ENCODE measurements at places on chromosomes 5 and 9.

GRCh38 chr9:5580650-5581049 lies 48.3 kb upstream of the RIC1 start:
- no peak for DNase-seq

DNA sequence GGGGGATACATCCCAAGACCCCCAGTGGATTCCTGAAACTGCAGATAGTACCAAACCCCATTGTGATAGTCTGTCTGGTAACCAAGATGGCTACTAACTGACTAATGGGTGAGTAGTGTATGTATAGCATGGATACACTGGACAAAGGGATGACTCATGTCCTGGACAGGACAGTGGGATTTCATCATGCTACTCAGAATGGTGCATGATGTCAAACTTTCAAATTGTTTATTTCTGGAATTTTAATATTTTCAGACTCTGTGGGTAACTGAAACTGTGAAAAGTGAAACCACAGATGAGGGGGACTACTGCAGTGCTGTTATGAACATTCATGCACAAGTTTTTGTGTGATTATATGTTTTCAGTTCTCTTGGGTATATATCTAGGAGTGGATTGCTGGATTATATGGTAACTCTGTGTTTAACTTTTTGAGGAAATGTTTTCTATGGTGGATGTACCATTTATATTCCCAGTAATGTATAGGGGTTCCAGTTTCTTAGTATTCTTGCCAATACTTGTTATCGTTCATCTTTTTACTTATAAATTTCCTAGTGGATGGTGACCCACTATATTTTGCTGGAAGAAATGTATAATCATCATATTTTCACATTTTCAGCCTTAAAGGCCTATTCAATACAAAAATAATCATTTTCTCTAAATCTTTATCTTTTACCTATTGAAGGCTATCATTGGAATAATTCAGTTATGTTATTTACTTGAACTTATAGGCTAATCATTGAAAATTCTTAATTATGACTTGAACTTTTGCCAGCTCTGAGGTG lies 140.9 kb downstream of the NR3C1 start:
- no peak for DNase-seq

DNA sequence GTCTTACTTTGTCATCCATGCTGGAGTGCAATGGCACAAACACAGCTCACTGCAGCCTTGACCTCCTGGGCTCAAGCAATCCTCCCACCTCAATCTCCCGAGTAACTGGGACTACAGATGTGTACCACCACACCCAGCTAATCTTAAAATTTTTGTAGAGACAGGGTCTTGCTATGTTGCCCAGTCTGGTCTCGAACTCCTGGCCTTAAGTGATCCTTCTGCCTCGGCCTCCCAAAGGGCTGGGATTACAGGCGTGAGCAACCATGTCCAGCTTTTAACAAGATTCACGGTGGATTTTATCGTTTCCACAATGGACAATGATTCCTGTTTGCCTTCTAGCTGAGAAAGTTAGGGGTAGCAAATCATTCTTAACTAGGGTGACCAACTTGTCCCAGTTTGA lies 165.9 kb downstream of the ZNF608 start:
- no peak for DNase-seq

DNA sequence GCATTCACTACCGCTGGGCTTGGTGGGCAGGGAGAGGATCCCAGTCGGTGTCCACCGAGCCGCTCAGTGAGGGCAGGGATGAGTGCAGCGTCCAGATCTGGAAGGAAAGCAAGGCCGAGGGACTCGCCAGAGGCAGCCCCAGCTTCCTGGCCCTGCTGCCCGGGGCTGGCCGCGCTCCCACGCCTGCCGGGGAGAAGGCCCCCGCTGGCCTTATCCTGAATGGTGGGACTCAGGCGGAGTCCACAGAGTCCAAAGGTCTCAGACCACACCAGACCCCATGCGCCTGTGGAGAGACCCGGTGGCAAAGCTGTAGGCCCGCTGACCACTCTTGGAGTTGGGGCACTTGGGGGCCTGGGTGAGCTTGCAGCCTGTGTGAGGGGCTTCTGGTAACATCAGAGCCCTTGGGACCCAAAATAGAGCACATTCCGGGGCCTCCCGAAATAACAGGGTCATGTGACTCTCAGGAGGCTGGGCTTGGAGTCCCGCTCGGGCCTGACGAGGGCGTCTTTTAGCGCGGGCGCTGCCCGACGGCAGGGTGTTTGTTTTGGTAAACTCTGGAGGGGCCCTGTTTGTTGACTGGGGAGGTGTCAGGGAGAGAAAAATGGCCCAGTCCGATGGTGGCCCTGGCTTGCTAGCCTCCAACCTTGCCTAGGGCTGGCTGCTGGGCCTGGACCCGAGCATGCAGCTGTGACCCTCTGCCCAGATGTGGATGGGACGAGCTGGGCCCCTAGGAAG lies 2.8 kb downstream of the RXRA start:
- DNase-seq, result no peak

DNA sequence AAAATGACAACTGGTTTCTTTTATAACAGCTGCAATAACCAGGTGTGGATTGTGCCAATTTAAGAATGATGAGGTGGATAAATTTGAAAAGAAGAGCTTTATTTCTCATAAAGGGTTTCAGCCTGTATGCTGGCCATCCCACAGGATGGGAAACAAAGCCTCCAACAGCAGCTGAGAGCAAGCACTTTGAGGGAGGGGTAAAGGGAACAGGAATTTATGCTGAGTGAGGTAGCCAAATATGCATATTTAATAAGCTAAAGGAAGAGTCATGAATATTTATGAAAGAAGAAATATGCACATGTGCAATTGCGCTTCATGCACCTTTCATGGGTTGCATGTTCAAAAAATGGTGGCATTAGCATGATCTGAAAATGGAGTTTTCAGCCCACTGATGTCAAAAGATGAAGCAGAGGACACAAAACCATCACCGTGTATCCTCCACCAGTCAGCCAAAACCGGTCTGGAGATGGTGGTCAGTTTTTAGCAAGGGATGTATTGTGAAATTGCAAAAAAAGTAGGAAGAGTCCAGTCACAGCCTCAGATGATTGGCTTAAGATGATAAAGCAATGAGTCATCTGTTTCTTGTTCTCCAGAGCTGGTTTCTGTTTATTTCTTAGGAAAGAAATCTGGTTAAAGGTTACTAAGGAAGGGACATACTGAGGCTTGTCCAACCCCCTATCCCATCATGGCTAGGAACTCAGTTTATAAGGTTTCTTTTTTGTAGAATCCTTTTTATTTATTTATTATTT lies 47.9 kb downstream of the DEPDC1B start:
- DNase-seq, result no peak

- DNase-seq, result peak; percentile 5
Observed at GRCh38 chr9:73183917-73184861, 32.5 kb downstream of the ANXA1 start.

- DNase-seq, result no peak
Observed at GRCh38 chr5:141359790-141360426, at the start of gene PCDHGB2. Gene PCDHGB2, plus strand, starts transcription at chr5:141359994. Its CDS starts 142 bp downstream, at chr5:141360136.

DNA sequence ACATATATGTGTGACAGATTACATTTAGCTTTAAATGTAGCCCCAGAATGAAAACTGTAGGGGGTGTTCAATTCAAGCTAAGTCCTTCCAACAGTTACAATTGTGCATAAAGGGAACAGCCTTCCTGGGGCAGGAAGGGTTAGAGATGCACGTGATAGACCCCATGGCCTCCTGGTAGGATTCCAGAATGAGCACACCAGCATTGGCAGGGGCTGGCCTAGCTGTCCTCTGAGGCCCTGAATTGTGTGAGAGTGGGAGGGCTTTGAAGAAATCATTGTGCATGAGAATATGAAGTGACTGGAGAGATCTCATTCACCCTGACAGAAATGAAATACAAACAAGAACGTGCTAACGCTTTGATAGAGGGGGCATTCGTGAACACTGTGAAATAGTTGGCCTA lies 663.8 kb upstream of the KLF4 start:
- DNase-seq, result no peak

DNA sequence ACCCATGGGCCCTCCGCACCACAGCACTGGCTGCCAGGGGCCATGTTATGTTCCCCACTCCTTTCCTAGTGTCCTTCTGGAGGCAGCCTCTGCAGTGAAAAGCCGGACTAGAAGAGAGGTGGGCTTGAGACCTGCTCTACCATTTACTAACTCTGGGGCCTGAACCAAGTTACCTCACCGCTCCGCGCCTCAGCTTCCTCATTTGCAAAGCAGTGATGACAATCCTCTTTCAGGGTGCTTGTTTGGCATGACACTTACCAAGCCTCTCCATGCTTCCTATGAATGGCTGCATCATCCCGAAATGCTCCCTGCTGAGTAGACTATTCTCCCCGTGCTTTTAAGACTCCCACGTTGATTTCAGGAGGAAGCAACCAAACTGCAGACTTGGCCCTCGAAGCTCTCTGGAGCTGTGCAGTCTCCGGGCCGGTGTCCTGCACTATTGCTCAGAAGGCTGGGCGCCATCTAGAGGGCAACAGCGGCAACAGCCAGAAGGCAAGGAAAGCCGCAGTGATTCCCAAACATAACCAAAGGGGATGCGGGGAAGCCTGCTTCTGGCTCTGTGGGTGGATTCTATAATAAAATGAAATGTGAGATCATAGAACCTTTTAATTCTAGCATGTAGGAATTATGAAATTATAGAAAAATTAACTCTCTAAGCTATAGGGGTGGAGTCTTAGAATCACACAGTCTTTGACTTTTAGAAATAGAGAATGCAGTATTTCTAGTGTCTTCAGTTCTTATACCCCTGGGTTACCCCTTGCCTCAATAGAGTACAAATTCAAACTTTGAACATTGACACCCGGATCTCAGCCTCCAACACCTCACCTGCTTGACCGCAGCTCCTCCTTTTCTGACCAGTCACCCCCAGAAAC lies 599.8 kb upstream of the BRINP1 start:
- no peak for DNase-seq

DNA sequence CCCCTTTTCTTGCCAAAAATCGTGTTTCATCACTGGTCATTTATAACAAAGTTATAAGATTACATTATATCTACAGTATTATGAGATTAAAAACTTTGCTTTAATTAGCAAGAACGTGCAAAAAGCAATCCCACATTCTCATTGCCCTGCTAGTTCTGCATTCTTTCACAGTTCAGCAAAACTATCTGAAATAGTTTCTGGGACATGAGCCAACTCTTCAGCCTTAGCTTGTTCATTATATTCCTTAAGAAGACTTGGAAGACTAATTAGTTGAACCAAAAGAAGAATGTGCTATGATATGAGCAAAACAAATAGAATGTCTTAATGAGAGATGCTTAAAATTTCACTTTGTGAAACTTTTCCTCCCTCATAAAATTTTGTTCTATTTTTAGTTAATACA lies 76.7 kb downstream of the ITGA1 start:
- no peak for DNase-seq

- DNase-seq, result no peak
Observed at GRCh38 chr5:42989190-42989589, 50.9 kb downstream of the ANXA2R start.

GRCh38 chr5:94941122-94941755 lies 322.8 kb downstream of the SLF1 start:
- no peak for DNase-seq

GRCh38 chr9:136324501-136325300 lies 2.6 kb upstream of the GPSM1 start:
- no peak for DNase-seq

- no peak for DNase-seq
Observed at GRCh38 chr5:14853685-14854084, 17.9 kb downstream of the ANKH start.

DNA sequence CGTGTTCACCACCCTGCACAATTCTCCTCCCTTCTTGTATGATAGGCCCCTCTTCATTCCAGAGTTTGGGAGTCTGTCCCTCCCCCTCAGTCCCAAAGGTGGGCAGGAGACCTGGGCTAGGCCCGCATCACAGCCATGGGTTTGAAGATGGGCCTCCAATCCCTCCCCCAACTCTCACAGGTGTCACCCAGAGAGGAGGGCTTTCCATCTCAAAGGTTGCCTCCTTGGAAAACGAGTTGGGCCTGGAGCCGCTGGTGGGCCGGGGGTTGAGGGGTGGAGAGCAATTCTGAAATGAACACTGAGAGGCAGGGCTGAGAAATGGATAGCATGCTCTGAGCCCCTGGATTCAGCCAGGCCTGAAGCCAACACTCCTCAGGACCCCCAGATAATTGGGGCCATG lies 6.2 kb downstream of the ADAMTS2 start:
- DNase-seq, result no peak

DNA sequence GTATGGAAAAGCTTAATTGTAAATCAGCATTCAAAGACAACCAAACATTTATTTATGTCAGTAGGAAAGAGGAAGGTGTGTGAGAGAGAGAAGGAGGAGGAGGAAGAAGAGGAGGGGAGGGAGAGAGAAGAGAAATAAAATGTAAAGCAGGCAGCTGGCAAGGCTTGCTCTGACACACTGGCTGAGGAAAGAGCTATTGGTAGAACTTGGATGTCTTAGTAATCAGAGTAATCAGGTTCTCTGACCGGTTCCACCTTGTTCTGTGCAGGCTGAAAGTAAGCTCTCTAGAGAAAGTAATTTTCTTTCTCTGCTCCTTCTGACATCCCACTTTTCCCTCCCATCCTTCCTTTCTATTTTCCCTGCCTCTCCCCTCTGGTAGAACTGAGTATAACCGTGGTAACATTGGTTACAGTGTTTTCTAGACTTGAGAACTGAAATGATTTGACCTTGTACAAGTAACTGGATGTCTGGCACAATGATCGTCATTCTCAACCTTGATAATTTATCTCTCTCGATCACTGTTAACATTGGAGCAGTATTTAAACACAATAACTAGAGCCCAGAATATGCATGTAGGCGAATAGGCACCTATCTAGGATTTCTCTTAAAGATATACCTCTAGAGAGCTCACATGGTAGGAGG lies 33.3 kb downstream of the TLE4 start:
- no peak for DNase-seq

DNA sequence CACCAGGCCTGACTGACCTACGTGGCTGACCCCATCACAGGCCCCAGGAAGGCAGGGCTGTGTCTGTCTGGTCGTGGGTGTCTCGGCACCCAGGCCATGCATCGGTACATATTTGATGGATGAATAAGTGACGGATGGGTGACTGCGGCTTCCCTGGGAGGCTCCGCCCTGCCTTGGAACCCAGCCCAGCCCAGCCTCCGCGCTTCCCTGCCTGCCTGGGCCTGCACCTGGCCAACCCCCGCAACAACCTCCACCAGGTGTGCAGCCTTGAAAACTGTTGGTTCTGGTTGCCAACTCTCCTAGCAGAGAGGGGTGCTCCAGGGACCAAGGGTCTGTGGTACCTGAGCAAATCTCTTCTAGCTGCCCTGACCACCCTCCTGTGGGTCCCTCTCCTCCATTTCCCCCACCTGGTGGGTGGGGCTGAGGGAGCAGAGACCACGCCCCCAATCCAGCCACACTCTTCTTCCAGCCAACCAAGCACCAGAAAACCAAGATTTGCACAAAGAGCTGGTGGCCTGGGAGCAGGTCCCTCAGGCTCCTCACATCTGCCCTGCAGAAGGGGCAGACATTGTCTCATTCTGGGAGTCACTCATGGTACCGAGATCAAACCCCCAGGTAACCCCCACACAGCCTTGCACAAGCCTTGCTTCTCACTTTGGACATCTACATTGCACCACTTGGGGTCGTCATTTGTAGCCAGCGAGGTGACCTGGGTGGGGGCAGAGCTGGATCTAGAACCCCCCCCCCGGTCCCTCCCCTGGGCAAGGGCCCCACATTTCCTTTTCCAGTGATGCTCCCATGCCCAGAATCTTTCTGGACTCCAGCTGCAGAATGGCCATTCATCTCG lies 100.6 kb upstream of the IER5L start:
- DNase-seq, result peak; percentile 2
